ENCODE measurements at places on chromosomes 6 and 20.
A peak's percentile ranks its signal among the peaks of the same experiment; 100 is the strongest.

GRCh38 chr20:38228436-38228835 is 32.1 kb downstream of the KIAA1755 start:
- no peak for DNase-seq

- no peak for DNase-seq
These were observed 162.5 kb downstream of the DLL1 start for GRCh38 chr6:170128346-170128745.

GRCh38 chr6:150143516-150144293 is 861 bp downstream of the PPP1R14C start:
- no peak for DNase-seq

- peak; percentile 42 for DNase-seq
These were observed 2.3 kb downstream of the BMP6 start for GRCh38 chr6:7727946-7728854.

- no peak for DNase-seq
These were observed 51.4 kb downstream of the IBTK start for GRCh38 chr6:82196161-82196560.

DNA sequence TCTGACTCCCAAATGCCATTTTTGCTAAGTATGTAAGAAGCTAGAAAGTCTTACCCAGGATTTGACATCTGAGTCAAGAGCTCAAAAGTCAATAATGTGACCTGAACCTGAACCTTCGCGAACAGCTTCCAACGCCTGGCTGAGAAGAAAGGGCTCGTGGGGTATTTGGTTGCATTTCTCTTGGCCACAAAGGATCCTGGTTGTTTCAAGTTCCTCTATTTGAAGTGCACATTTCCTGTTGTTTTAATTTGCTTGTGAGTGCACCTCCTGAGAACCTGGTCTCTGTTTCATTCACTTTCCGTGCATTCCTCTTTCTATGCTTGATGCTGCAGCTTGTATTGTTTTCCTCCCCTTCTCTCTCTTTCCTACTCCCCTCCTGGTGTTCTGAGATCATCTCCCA is 212.5 kb downstream of the FOXA2 start:
- DNase-seq: no peak

DNA sequence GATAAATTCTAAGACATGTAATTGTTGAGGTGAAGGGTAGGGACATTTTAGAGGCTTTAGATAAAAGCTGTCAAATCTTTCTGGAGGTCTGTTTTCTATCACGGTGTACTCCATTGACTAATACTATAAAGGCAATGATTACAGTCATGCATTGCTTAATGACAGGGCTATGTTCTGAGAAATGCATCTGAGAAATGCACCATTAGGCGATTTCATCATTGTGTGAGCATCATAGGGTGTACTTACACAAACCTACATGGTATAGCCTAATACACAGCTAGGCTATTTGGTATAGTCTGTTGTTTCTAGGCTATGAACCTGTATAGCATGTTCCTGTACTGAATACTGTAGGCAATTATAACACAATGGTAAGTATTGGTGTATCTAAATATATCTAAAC is 71.3 kb upstream of the FYN start:
- no peak for DNase-seq

DNA sequence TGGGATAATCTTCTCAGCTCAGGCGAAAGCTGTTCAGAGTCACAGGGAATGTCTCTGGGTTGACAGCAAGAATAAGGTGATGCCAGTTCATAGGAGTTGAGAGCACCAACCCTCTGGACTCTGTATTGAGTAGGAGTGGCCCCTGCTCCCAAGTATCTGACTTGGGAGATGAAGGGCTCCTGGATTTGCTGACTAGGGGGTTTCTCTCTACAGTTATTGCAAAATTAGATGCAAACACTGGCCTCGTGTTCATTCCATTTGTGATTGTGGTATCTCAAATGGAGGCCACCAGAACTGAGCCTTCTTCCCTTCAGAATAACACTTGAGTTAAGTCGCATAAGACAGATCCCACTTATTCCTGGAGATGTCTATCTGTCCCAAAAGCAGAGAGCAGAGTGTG is 135.7 kb downstream of the PDE7B start:
- no peak for DNase-seq

DNA sequence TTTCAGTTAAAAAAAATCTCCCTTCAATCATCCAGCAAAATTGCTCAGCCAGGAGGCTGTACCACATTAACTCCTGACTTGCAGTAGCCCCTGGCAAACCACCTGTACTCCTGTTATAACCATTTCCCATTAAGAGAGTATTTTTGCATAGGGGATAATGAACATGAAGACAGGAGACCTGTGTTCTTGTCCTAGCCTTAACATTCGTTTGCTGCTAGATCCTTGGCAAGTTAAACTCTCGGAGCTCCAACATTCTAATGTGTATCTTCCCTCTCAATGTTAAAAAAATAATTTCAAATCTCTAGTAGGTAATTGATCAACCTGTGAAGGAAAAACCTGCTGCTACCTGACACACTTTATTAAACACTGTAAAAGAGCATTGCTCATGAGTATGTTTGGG is 8.4 kb upstream of the TMEM200A start:
- DNase-seq: no peak

DNA sequence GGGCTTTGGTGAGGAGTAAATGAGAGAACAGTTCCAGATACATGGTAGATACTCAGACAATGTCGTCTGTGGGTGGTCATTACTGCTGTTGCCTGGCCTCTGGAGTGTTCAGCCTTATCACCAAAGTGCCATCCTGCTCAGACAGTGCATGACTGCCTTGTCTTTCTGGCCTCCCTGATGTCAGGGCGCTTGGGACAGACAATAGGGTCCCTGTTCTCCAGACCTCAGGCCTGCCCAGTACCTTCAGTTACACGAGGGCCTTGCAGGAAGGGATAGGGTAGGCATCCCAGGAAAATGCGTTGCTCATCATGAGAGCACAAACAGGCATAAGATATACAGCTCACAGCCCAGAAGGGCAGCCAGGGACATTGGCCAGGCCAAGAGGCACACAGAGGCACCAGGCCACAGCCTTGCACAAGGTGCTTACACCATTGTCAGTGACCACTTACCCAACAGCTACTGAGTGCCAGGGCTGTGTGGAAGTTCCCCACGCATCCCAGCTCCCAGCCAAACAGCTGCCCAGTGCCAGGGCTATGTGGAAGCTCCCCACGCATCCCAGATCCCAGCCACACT is 27.4 kb downstream of the BPIFB1 start:
- no peak for DNase-seq

GRCh38 chr6:31068669-31069340 is 43.6 kb downstream of the C6orf15 start:
- DNase-seq: peak; percentile 54

GRCh38 chr6:112781241-112781640 is 434.1 kb downstream of the RFPL4B start:
- no peak for DNase-seq

GRCh38 chr6:142881290-142881689 is 63.7 kb downstream of the HIVEP2 start:
- DNase-seq: no peak

GRCh38 chr6:40444312-40444711 is 142.9 kb downstream of the LRFN2 start:
- DNase-seq: no peak

DNA sequence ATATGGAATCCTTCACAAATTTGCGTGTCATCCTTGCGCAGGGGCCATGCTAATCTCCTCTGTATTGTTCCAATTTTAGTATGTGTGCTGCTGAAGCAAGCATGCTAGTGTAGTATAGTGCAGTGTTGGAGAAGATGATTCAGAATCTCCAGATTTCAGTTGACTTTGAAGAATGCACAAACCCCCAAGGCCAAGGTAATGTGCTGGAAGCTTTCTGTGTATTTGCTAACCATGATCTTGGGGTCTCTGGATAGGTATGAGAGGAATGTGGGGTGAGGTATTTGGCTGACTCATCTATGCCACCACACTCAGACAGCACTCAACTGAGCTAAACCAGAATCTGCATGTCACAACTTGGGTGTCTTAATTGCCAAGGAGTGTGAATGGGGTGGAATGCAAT is 42.6 kb upstream of the DEK start:
- DNase-seq: no peak

GRCh38 chr20:55283889-55284288 is 721.4 kb downstream of the CBLN4 start:
- DNase-seq: no peak

DNA sequence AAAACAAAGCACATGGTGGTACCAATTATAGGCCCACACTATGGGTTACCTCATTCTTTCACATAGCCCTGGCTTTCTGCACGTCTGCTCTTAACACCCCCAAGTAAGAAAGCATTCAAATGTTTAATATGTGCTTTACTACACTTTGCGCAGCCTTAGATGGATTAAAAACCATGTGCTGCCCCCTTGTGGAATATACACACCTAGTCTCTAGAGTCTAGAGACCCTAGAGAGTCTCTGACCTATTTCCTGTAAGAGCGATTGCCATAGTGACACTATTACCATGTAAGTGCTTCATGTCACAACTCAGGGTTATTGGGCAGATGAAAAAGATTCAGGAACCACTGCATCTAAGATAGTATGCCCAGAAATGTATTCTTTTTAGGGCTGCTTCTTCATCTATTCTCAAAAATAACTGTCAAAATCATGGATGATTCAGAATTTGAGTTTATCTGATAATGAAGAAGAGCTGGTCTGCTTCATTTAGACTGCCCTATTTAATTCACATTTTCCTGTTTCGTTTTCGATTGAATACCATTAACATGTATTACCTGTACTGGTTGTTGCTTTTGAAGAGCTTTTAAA is 186.3 kb downstream of the ADGB start:
- peak; percentile 33 for DNase-seq

DNA sequence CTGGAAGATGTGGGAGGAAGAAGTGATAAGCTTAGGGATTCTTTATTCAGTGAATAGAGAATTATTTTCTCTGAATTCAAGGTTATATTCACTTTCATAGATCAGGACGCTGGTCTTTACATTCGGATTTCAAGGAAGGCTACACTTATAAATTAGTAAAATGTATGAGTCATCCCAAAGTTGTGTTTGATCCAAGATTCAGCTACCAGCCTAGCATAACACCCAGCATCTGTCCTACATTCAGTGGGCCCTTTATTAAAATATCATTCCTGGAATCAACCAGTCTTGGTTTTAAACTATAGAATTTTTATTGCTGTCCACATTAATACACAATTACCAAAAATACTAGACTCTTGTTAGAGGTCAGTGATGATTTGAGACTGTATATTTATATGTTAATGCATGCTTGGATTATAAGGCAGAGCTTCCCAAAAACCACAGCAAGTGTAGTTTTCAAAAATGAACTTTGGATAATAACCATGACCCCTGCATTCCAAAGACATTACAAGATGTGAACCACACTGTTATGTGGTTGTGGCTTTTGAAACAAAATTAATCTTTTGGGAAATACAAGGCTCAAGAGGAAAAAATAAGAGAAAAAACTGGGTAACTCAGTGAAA is 210.7 kb upstream of the CNR1 start:
- no peak for DNase-seq

DNA sequence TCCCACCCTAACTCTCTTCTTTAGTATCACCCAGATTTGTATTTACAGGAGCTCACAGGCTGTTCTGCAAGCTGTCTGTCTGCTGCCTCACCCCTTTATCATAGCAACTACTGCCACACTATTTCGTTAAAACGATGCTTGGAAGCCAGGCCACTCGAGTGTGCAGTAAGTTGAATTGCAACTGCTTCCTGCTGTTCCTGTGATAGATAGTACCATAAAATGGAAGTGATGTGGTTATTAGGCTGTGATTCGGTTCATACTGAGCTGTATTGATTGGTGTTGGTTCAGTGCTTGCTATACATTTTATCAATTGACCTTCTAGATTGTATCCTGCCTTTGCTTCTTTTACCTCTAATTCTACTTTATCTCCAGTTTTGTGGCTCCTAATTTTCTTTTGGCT is 325.4 kb downstream of the RNF144B start:
- no peak for DNase-seq

GRCh38 chr6:38290133-38290799 is 349.5 kb downstream of the BTBD9 start:
- DNase-seq: no peak

DNA sequence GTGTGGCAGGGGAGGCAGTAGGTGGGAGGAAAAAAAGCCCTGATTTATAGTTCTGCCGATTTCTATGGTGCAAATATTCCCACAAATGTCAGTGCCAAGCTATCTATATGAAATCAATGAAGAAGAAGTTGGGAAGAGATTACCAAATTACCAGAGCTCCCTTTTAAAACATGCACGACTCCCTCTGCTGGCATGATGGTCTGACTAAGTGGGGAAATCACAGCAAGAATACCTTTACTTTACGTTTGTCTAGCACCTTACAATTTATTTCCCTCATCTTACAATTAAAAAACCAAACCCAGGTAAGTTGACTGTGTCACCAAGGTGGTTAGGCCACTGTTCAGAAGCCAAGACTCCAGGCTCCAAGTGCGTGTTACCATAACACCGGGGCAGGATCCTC is 55.6 kb downstream of the AGPAT4 start:
- no peak for DNase-seq

GRCh38 chr6:70834520-70834919 is 122.3 kb downstream of the B3GAT2 start:
- DNase-seq: no peak

GRCh38 chr20:52675375-52675774 is 296.8 kb upstream of the TSHZ2 start:
- no peak for DNase-seq

GRCh38 chr6:3777730-3778461 is 26.4 kb upstream of the PXDC1 start:
- no peak for DNase-seq

GRCh38 chr6:6700407-6701270 is 112.1 kb downstream of the LY86 start:
- DNase-seq: no peak

- no peak for DNase-seq
These were observed 4.0 kb upstream of the WRNIP1 start for GRCh38 chr6:2760882-2761842.

- no peak for DNase-seq
These were observed 104.0 kb downstream of the EYA2 start for GRCh38 chr20:46998477-46999240.
